ENCODE measurements at places on chromosomes 3 and 15.
A peak's percentile ranks its signal among the peaks of the same experiment; 100 is the strongest.

DNA sequence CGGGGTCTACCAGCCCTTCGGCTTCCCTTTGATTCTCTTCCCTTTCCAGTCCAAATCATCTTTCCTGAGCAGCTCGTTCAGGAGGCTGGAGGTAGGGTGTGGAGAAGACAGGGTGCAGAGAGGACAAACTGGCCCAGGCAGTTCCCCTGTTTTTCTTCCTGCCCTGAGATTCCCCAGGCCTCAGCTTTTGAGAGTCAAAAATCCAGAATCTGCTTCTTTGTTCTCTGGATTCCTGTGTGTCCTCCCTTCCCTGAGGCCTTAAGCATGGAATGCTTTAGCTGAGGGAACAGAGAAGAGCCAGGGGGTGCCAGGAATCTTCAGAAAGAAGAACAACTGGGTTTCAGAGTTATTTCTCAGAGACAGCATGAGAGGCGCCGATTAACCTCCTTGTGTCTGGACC lies 26.7 kb upstream of the LRTM1 start:
- DNase-seq: no peak

- no peak for DNase-seq
These were observed 35.3 kb downstream of the KLF13 start for GRCh38 chr15:31361764-31362515.

DNA sequence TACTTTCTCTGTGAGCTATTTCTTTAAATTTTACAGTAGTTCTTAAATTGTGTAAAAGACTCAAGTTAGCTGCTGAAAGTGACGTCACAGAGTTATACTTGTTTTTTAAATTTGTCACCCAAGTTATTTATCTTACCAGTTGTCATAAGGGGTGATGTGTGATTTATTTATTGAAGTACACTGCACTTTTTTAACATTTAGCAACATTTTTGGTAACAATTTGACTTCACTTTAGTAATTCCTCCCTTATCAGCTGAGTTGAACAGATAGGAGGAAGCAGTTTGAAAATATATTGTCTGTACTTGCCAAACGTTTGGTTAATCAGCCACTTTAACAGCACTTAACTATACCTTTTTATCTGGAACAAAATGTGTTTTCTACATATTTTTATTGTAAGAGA lies 3.8 kb downstream of the STT3B start:
- no peak for DNase-seq

GRCh38 chr3:96182756-96183155 lies 631.6 kb upstream of the EPHA6 start:
- no peak for DNase-seq

- DNase-seq: no peak
These were observed 30.5 kb upstream of the TNFSF10 start for GRCh38 chr3:172553526-172554252.

- DNase-seq: peak; percentile 56
These were observed 120.2 kb downstream of the ATP10A start for GRCh38 chr15:25742776-25743547.

- no peak for DNase-seq
These were observed 32.3 kb upstream of the ATP1B3 start for GRCh38 chr3:141844108-141844507.

DNA sequence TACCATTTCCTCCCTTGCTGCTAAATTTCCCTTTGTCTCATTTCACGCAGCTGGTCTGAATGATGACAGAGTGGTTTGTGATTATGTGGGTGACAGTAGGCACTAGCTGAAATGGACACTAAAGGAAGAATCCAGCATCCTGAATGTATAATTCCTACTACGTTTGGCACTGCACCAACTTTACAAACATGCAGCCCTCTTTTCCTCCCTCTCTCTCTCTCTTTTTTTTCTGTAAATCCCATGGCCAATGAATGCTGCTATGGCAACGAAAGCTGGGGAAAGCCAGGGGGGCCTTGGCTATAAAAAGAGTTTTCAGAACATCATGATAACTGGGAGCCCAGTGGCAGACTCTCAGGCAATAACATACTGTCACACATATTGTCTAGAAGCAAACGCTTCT lies 367.2 kb upstream of the AGTR1 start:
- DNase-seq: no peak

DNA sequence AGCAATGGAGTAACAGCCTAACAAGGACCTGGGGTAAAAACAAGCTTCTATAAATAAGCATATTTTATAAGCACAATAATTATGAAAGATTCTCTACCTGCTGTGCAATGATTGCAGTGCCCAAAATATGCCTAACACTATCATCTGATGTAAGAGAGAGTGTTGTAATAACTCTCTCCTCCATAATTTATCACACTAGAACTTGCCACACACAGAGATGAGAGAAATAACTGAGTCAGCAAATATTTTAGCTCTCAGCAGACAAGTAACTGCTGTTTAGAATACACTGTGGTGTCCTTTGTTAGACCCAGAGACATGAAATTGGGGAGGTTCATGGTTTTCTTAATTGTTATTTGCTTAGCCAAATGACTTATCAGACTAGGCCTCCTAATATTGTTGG lies 105.3 kb upstream of the ACP3 start:
- no peak for DNase-seq

DNA sequence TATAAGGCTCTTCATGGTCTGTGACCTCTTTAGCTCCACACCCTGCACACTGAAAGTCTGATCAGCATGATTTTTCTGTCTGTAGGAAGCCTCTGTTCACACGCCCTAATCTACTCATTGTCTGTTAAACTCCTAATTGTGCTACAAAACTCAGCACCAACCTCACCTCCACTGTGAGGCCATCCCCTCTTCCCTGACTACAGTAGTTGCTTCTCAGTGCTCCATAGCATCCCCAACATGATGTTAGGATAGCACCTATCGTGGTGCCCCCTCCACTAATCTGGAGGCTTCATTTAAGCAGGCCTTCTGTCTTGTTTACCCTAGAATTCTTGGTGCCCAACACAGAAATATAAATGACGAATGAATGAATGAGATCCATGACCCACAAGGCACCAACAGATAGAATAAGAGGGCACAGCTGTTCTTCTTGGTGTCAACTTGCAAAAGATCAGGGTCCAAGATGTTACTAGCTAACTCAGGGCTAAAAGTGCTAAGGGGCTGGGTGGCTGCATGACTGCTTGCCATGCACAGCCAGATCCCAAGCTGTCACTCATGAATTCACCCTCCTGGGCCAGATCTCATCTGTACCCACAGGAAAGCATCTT lies 55.2 kb upstream of the HEG1 start:
- DNase-seq: no peak

GRCh38 chr3:27342267-27342666 lies 26.9 kb downstream of the NEK10 start:
- no peak for DNase-seq

- DNase-seq: no peak
These were observed 89.7 kb downstream of the SSR3 start for GRCh38 chr3:156465194-156465593.

DNA sequence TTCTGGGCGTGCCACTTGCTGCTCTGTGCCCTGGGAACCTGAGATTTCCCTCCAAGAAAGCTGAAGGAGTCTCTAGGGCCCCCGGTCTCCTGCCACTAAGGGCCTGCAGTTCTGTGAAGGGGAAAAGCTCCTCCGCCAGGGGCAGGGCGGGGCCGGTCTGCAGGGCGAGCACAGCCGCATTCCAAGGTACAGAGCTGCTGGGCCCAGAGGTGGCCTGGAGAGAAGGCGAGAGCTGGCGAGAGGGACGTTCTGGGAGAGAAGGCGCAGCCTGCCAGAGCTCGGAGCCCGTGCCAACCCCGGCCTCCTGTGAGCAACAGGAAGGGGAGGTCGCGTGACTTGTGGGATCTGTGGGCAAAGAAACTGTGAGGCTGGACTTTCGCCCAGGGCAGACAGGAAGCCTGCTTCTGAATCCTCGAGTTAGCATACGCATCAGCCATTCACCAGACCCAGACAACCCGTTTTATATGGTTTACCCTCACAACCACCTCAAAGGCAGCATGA lies 500.4 kb downstream of the SHQ1 start:
- peak; percentile 95 for DNase-seq
